ENCODE measurements at places on chromosomes 2 and 18. TPM values are rescaled to one million over a fixed set of nuclear protein-coding genes. Genes with fewer than 3 reads are reported as not detected.

DNA sequence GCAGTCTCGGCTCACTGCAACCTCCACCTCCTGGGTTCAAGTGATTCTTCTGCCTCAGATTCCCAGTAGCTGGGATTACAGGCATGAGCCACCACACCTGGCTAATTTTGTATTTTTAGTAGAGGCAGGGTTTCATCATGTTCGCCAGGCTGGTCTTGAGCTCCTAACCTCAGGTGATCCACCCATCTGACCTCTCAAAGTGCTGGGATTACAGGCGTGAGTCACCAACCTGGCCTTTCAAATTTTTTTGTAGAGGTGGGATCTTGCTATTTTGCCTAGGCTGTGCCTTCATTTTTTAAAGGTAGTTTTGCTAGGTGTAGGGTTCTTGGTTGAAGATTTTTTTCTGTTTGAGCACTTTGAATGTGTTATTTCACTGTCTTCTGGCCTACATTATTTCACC lies 6.2 kb downstream of the HAUS1 start:
- no peak for DNase-seq

- DNase-seq: peak; percentile 8
Observed at GRCh38 chr2:9795071-9795470, 48.2 kb upstream of the TAF1B start.

- no peak for DNase-seq
Observed at GRCh38 chr2:178804791-178805190, 2.4 kb downstream of the TTN start.

Gene GALR1
- not detected for total RNA-seq

DNA sequence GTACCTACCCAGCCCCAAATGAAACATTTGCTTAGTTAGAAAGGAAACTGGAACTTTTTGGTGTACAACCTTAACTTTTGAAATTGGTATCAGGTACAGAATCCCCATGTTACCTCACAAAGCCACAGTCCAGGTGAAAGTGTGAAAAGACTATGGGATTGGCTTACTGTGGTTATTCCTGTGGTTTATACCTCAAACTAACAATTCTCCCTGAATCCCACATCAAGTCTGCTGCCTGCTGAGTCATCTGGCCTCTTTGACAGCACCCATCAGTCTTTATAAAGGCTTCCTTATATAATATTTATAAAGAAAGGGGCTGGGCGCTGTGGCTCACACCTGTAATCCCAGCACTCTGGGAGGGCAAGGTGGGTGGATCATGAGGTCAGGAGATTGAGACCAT lies 164.6 kb downstream of the TMEM247 start:
- no peak for DNase-seq

Gene SULT1C2
- total RNA-seq: 0.55 TPM

DNA sequence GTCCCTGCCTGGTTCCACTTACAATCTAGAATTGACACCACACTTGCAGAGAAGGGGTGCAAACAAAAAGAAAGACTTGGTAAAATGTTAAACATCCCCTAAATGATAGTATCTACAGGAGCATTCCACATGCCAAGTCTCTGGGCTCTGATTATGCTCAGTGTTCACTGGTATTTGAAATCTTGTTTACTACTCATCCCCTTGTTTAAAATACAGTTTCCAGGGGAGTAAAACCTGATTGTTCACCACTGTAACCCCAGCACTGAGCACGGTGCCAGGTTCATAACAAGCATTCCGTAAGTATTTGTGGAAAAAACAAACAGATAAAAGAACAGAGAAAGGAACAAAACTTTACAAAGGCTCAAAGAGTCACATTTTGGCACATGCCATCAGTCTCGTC lies 11.7 kb downstream of the EPB41L3 start:
- DNase-seq: no peak

DNA sequence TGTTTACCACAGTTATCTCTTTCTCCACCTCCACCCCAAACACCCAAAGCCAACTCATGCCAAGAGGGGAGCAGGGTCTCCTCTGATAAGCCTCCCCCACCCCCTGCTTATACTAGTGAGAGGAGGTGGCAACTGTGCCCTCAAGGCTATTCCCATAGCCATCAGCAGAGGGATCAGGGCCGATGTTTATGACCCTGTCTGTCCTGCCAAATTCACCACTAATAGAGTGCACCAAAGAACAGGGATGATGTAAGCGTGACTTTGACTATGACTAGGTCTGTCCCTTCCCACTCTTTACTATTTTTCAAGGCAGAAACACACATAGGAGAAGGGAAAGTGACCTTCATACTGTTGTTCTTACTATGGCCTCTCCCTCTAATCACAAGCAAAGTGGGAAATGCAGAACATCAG lies 74.6 kb downstream of the CLHC1 start:
- DNase-seq: no peak

DNA sequence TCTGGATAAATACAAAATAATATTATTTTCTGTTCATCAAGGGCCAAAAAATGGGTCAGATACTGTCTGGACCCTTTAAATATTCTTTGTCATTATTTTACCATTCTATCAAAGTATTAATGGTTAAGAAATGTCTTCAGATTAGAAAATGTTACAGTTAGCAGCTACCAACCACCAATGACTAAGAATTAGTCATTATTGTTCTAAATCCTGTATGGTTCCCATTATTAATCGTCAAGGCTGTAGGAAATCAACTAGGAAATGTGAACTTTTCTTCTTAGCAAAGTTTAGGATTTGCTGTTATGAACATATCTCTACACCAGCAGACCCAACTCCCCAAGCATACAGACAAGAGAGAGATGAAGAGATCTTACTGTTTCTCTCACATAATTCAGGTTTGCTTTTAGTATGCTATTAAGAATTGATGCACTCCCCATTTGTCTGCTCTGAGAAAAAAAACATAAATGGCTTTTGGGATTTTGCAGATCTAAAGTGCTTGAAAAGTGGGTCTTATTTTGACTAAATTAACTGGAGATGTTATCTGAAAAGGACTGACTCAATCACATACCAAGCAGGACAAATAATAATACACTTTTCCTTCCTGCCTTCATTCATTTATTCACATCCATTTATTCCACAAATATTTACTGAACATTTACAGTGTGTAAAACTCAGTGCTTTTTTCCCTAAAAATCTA lies 147.7 kb downstream of the PPP1R1C start:
- no peak for DNase-seq

- no peak for DNase-seq
Observed at GRCh38 chr2:150133623-150134022, 353.8 kb downstream of the RND3 start.

DNA sequence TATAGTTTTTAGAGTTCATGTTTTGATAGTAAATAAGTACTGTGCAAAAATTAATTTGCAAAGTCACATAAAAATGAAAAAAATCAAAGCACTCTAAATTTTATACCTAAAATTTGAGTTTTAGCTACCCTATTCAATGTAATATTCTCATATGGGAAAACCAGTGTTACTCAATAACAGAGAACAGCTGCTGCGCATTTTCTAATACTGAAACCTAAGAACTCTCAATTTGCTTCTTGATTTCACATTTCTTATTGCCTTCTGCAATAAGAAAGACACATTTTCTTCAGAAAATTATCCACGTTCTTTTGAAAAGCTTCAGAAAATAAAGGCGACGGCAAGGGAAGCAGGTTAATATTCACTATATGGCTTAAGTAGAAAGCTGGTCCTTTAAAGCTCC lies 199.1 kb upstream of the CCDC150 start:
- DNase-seq: no peak

Gene MAPRE3
- 52.4 TPM for total RNA-seq

Gene VIL1
- total RNA-seq: not detected

Gene CAPN14
- total RNA-seq: 0.42 TPM

GRCh38 chr2:209321581-209321980 lies 102.3 kb upstream of the MAP2 start:
- no peak for DNase-seq

DNA sequence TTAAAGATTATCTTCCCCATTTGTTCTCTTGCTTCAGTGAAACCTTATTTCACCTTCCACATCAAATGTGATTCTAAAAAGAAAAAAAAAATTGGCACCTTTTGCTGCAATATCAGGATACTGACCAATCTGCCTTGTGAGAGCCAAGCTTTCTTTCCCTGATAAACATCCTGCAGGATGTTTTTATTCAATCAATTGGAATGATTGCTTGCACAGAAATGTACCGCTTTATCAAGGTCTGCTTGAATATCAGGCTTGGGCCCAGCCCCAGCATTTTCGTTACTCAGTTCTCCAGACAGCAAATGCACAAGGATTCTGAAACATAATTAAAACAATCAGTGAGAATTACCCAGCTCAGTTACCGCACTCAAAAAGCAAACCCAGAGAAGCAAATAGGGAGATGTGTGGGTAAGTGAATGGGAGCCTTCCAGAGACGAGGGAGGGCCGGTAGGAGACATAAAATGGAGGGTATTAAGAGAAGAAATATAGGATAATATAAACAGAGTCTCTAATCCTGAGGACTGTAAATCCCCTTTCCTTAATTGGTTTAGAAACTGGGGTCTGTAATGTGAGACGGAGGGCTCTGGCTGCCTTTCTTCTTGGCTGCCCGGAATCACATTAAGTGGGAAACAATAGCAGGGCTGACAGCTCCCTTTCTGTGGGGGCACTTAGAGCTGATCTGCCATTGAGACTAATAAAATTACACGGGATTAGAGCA lies 291.8 kb downstream of the ICOS start:
- no peak for DNase-seq

DNA sequence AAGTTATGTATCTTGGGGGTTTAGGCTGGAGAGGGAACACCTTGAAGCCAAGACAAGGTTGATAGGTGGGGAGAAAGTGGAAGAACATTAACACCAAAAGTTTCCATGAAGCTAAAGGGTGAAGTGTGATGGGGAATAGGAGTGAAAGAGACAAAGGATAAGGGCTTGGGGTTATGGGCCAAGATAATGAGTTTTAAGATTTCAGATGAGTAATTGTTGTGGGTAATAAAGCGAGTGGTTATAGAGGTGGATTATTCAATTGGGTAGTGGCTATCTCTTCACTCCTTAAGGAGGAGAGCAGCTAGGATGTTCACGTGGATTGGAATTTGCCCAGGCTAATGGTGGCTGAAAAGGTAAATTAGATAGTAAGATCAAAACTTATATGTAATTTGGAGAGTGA lies 29.8 kb downstream of the EML4 start:
- no peak for DNase-seq

- no peak for DNase-seq
Observed at GRCh38 chr2:212288308-212288707, 250.3 kb downstream of the ERBB4 start.

DNA sequence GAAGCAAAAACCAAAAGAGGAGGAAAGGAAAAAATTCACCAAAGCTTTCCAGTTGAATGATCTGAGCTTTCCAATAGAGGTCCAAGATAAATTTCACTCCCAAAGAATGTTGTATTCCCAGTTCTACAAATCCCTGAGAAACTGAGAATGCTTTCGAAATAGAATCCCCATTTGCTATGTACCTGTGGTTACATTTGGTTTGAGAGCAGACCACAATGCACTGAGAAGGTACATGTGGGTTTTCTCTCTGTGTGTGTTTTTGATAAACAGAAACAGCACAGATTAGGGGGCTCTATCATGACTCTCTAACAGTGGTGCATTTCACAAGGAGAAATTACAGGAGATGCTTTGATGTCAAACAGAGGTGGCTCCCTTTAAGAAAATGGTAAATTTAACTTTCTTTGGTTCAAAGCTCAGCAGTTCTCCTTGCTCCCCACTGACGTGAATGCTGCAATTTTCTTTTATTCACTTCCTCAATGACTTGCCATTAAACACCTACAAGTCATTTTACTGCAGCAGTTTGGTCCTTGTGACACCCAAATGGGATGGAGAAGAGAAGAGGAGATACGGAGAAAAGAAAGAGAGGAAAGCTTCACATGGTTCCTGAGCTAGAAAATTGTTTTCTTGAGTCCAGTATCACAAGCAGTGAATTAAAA lies 108.7 kb downstream of the EPHA4 start:
- DNase-seq: no peak

- no peak for DNase-seq
Observed at GRCh38 chr2:9657731-9658130, 26.9 kb upstream of the YWHAQ start.

Gene POTEC
- total RNA-seq: not detected

Gene DHX57
- 8.9 TPM for total RNA-seq

DNA sequence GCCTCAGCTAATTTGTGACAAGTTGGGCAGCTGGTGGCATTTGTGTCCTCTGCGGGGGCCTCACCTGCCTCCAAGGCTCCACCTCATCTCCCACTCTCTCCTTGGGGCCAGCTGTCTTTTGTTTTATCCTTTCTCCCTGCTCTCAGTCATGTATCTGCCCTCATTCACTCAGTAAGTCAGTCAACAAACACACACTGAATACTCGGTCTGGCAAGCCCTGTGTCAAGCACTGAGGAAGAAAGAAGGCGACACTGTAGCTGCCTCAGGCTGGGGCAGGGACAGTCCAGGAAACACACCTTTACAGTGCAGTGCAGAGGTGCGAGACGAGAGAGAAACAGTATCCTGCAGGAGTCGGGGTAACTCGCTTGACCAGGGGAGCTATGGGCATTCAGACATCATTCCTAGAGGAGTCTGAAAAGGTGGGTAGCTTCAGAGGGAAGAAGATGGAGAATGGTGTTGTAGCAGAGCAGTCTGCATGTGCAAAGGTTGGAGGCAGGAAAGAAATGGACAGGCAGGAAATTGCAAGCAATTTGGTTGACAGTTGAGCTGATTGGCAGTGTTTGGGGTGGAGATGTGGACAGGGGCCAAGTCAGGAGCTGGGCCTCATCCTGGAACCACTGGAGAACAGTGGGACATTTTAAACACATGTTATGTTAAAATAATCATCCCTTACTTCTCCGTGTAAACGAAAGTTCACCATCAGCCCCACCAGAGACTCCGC lies 34.9 kb downstream of the SCTR start:
- no peak for DNase-seq

- DNase-seq: no peak
Observed at GRCh38 chr2:119117408-119117807, 41.1 kb downstream of the C1QL2 start.

DNA sequence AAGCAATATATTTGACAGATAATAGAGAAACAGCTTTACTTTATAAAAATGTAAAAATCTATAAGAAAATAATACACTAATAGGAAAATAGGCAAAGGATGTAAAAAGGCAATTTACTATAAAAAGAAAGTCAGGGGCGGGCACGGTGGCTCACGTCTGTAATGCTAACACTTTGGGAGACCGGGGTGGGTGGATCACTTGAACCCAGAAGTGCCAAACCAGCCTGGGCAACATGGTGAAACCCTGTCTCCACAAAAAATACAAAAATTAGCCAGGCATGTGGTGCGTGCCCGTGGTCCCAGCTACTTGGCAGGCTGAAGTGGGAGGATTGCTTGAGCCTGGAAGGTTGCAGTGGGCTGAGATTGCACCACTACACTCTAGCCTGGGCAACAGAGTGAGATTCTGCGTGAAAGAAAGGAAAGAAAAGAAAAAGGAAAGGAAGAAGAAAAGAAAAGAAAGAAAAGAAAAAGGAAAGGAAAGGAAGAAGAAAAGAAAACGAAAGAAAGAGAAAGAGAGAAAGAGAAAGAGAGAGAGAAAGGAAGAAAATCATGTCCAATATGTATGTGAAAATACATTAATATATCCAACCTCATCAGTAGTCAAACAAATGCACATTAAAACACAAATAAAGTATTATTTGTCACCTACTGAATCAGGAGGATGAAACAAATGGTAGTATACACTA lies 65.1 kb downstream of the ADD2 start:
- DNase-seq: no peak

Gene MPP4
- not detected for total RNA-seq
